T-helper 2 cell treated with Interferon-gamma antibody and Interleukin-4, amounts not matched to agents 5 μg/mL and 100 μg/mL, for 36 hours (primary cell): ENCODE measurements at places on chromosomes 2 and 18.

- H3K4me3 ChIP-seq: no peak overlapping the region
- no peak overlapping the region for H3K27ac ChIP-seq
- peaks cover 28% of the 10 kb centered on the region for H3K27me3 ChIP-seq
- DNase-seq: no peak
- H3K4me1 ChIP-seq: no peaks in the 10 kb centered on the region
Observed at GRCh38 chr18:48962994-48963561, 12.3 kb upstream of the SMAD7 start.

DNA sequence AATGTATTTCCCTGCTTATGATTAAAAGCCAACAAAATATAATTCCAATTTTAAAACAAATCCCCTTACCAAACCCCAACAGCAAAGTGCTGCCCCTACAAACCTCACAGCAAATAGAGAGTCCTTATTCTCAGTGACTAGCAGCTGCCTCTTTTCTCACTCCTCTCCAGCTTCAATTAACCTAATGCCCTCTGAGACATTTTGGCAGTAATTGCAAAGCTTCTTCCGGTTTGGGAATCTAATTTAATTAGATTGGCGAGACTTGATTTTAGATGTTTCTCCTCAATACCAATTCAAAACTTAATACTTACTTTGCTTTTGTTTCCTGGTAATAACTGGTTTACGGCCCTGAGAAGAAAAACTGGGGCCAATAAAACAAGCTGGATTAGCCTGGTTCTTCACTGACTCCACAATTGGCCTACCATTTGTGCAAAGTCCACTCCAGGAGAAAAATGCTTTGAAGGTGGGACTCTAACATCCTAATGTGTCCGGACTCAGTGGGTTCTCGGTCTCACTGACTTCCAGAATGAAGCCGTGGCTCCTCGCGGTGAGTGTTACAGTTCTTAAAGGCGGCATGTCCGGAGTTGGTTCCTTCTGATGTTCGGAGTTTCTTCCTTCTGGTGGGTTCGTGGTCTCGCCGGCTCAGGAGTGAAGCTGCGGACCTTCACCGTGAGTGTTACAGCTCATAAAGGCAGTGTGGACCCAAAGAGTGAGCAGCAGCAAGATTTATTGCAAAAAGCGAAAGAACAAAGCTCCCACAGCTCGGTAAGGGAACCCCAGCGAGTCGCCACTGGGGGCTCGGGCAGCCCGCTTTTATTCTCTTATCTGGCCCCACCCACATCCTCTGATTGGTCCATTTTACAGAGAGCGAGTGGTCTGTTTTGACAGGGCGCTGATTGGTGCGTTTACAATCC lies 52.8 kb downstream of the SLC35F5 start:
- H3K27ac ChIP-seq: no peak overlapping the region
- H3K36me3 ChIP-seq: no peaks in the 10 kb centered on the region
- no peak overlapping the region for H3K4me3 ChIP-seq
- no peak for DNase-seq

DNA sequence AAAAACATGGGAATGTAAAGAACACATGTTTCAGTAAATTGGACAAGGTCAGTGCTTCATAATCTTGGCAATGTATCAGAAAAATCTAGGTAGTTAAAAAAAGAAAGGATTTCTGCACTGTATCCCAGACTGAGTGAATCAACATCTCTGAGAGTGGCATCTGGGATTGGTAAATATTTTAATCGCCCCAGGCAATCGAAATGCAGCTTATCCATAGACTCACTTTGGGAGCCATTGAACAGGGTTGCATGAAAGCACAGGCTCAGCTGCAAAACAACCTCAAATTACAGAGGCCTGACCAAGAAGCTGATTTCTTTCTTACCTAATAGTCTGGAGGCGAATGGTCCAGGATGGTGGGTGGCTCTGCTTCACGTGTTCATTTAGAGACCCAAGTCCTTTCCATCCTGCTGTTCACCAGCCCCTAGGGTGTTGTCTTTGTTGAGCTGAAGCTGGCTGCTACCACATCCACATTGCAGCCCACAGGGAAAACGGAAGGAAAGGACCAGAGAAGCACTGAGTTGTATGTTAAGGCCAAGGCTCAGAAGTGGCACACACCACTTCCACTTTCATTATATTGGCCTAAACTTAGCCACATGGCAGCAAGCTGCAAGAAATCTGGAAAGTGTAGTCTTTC lies 59.0 kb downstream of the MOGAT1 start:
- H3K4me3 ChIP-seq: no peak overlapping the region
- H3K27me3 ChIP-seq: peaks cover 5% of the 10 kb centered on the region
- H3K36me3 ChIP-seq: no peaks in the 10 kb centered on the region
- H3K4me1 ChIP-seq: peaks cover 2% of the 10 kb centered on the region

DNA sequence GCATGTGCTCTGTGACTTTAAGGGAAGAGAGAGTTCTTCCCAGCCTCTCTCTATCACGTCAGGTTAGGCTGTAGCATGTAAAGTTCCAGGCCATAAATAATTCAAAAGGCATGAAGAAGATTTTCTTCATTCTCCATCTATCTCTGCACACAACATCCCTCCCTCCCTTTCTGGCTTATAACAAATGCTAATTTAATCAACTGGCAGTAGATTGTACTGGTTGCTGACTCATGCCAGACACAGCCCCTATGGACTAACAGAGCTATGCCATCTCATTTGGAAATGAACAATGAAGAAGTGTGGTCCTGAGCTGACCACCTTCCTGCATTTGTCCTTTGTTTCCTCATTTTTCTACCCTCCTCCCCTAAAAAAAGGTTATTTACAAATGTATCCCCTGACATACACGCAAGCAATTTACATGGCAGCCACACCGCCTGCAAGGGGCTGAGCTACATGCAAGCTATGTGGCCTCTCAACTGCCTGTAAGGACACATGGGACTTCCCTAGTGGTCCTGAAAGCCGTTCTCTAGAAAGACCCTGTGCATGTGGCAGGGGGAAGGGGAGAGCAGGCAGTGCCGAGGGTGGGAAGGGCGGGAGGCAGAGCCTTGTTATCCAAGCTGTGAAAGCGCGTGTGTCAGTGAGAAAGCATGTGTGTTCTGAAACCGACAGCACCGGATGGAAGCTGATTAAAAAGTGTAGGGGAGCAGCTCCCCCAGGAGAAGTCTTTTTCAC lies 90.9 kb upstream of the KLF7 start:
- no peaks in the 10 kb centered on the region for H3K36me3 ChIP-seq
- H3K27ac ChIP-seq: no peak overlapping the region
- H3K4me3 ChIP-seq: no peak overlapping the region

- no peaks in the 10 kb centered on the region for H3K4me1 ChIP-seq
- H3K27ac ChIP-seq: no peak overlapping the region
- DNase-seq: no peak
Observed at GRCh38 chr2:33131111-33131510, 184.4 kb downstream of the LTBP1 start.

DNA sequence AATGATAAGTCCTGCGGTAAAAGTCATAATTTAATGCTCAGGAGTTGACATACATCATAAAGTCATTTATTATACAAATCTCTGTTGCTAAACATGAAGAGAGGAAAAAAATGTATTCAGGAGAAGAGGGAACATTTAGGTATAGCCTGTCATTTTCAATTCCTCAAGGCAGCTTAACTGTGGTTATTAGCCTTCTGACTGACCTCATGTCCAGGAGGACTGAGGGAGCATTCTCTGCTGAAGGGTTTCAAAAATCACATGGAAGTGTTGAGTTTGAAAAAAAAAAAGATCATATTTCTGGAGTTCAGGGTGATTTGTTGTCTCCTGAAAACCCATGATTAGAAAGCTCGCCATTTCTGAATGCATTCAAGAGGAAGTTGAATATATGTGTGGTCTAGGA lies 1371.1 kb upstream of the LRRTM1 start:
- H3K4me3 ChIP-seq: no peak overlapping the region
- no peaks in the 10 kb centered on the region for H3K36me3 ChIP-seq
- H3K4me1 ChIP-seq: no peaks in the 10 kb centered on the region
- no peak for DNase-seq
- no peaks in the 10 kb centered on the region for H3K27me3 ChIP-seq

DNA sequence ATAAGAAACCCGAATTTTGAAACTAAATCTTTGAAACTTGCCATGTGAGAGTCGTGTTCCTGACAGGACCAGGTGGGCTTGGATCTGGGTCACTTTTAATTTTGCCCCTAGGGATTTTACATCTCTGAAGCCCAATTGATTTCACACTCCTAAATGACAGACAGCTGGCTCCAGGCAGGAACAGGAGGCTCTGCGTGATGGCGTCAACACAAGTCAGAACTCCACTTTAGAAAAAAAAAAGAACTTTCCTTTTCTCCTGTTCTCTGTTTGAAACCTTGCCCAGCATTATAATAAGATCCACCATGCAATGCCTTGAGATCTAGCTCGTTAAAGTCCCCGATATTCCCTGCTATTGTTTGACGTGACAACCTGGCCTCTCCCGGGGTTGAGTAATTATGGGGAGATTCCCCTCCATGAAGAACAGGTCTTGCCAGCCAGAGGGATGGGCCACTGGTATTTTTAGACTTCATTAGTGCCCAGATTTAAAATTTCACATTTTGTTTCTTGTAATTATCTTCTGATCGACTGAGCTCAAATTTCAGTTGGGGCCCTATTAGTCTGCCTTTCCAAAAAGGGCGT lies 260.3 kb downstream of the KLHL29 start:
- no peaks in the 10 kb centered on the region for H3K4me1 ChIP-seq
- no peaks in the 10 kb centered on the region for H3K27me3 ChIP-seq
- no peak for DNase-seq
- H3K27ac ChIP-seq: no peak overlapping the region

- peaks cover 11% of the 10 kb centered on the region for H3K4me1 ChIP-seq
- H3K36me3 ChIP-seq: no peaks in the 10 kb centered on the region
- peak within 1 kb of the TSS; percentile 76 for H3K4me3 ChIP-seq
- no peak within 1 kb of the TSS for H3K27ac ChIP-seq
- peak; percentile 61 for DNase-seq
Observed at GRCh38 chr18:35376742-35377695, at the start of gene ZNF396. ZNF396 (minus strand) TSS chr18:35377337; CDS start chr18:35374292, 3,045 bp downstream.

GRCh38 chr2:101704816-101705578 lies 7.5 kb downstream of the MAP4K4 start:
- peaks cover 44% of the 10 kb centered on the region for H3K36me3 ChIP-seq
- peak overlapping the region; percentile 42 for H3K27ac ChIP-seq
- no peak for DNase-seq
- peak overlapping the region; percentile 79 for H3K4me3 ChIP-seq
- H3K4me1 ChIP-seq: peaks cover 61% of the 10 kb centered on the region

GRCh38 chr2:150946831-150947230 lies 314.8 kb downstream of the RBM43 start:
- H3K4me1 ChIP-seq: no peaks in the 10 kb centered on the region

DNA sequence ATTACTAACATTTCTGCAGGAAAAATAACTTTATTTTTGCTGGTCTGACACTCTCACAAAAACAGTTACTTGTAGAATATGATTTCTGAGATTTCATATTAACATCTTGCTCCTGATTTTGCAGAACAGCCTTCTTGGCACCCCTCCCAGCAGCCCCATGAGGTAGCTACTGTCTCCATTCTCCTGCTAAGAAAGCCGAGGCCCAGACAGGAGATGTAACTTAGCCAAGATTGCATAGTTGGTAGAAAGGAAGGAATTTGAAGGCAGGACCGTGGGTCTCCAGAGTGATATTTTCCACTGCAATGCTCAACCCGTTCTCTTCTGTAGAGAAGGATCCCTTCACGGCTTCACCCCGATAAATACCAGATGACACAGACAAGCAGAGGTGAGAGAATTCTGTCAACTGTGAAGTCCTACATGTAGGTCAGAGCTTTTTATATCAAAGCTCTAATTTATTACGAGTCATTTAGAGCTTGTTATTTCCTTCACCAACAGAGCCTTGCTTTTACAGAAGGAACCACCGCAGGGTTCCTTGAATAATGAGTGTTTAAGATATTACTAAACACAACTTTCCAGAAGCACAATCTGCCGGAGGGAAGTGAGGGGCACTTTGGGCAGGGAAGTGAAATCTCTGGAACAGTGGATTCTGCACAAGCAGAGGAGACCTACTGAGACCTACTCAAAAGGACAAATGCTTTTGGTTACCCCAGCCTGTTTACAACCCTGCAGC lies 48.0 kb upstream of the MYCN start:
- H3K36me3 ChIP-seq: no peaks in the 10 kb centered on the region
- no peak overlapping the region for H3K4me3 ChIP-seq
- DNase-seq: no peak

GRCh38 chr2:138522556-138522955 lies 21.0 kb downstream of the SPOPL start:
- DNase-seq: no peak
- H3K36me3 ChIP-seq: peaks cover 22% of the 10 kb centered on the region
- peaks cover 9% of the 10 kb centered on the region for H3K4me1 ChIP-seq
- no peak overlapping the region for H3K27ac ChIP-seq
- no peaks in the 10 kb centered on the region for H3K27me3 ChIP-seq

- peaks cover 2% of the 10 kb centered on the region for H3K27me3 ChIP-seq
- H3K27ac ChIP-seq: no peak overlapping the region
Observed at GRCh38 chr2:96665083-96665569, 22.6 kb downstream of the FER1L5 start.

GRCh38 chr2:58427572-58428095 lies 186.5 kb upstream of the FANCL start:
- H3K4me3 ChIP-seq: peak overlapping the region; percentile 69
- H3K27me3 ChIP-seq: peaks cover 39% of the 10 kb centered on the region
- DNase-seq: no peak
- H3K27ac ChIP-seq: no peak overlapping the region
- peaks cover 1% of the 10 kb centered on the region for H3K4me1 ChIP-seq
- peaks cover 1% of the 10 kb centered on the region for H3K36me3 ChIP-seq

DNA sequence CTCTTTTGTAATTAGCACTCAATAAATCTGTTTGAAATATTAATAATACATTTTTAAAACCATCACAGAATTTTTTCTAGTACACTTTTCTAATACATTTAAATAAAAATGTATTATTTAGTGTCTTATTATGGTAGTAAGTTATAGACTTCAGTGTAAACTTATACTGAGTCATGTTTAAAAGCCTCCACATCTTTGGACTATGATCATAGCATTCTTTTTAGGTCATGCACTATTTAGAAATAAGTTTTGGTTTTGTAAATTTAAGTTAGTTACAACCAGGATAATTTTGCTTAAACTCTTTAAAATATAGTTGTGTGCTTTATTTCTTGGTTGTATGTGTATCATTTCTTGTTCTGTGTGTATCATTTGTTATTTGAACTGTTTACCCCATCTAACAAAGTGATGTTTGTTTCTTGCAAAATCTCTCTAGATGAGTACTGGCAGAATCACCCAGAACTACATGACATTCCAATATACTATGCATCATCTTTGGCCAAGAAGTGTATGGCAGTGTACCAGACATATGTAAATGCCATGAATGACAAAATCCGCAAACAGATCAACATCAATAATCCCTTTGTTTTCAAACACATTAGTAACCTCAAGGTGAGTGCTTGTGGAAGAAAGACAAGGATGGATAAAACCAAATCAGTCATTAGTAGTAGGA lies 16.7 kb downstream of the CPSF3 start:
- H3K4me3 ChIP-seq: no peak overlapping the region
- DNase-seq: no peak
- peaks cover 42% of the 10 kb centered on the region for H3K36me3 ChIP-seq
- H3K27ac ChIP-seq: no peak overlapping the region

DNA sequence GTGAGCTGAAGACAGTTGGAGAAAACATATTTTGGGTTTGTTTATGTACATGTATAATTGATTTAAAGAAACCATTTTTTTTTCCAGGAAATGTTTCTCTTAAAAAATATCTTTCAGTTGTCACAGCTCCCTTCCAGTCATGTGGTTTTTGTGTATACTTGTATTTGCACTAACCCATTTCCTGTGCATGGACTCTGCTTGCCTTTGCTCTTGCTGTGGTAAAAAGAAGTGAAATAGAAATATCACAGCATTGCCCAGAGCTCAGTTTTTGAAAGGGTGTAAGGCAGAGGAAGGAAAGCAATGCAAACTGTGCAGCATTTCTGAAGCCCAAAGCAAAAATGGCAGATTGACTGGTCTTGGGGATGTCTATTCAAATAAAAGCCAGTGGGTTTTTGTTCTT lies 10.4 kb upstream of the DOCK10 start:
- peaks cover 19% of the 10 kb centered on the region for H3K27me3 ChIP-seq
- no peak for DNase-seq
- peak overlapping the region; percentile 54 for H3K4me3 ChIP-seq
- no peaks in the 10 kb centered on the region for H3K36me3 ChIP-seq
- H3K27ac ChIP-seq: peak overlapping the region; percentile 86
